Hippocampal formation (tissue), 2 donors: ENCODE measurements at places on chromosomes 6 and 20.
A peak's percentile ranks its signal among the peaks of the same experiment; 100 is the strongest.

- DNase-seq: no peak
These were observed 323.4 kb downstream of the BTBD9 start for GRCh38 chr6:38316099-38316868.

DNA sequence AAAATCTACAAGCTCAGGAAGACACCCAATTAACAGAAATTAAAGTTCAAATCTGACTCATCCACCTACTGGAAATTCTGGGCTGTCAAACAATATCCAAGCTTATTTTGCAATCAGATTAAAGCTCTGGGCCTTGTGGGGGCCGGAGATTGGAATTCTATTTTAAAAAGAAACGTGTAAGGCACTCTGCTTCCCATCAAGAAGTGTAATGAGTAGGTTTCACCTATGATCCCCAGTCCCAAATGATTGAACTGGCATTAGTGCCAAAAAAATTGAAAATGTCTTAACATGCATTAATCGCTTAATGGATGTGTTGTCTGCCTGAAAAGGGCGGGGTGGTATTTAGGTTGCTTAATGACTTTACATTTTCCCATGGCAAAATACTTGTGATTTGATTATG lies 542.4 kb upstream of the BTBD3 start:
- DNase-seq: no peak

GRCh38 chr6:73511796-73512195 lies 9.0 kb downstream of the EEF1A1 start:
- DNase-seq: no peak

- DNase-seq: no peak
These were observed 627 bp upstream of the LY6G6C start for GRCh38 chr6:31722173-31722572.

- no peak for DNase-seq
These were observed 204.0 kb upstream of the MYLIP start for GRCh38 chr6:15924893-15925292.

GRCh38 chr20:41889844-41890224 lies 271.7 kb upstream of the CHD6 start:
- no peak for DNase-seq

DNA sequence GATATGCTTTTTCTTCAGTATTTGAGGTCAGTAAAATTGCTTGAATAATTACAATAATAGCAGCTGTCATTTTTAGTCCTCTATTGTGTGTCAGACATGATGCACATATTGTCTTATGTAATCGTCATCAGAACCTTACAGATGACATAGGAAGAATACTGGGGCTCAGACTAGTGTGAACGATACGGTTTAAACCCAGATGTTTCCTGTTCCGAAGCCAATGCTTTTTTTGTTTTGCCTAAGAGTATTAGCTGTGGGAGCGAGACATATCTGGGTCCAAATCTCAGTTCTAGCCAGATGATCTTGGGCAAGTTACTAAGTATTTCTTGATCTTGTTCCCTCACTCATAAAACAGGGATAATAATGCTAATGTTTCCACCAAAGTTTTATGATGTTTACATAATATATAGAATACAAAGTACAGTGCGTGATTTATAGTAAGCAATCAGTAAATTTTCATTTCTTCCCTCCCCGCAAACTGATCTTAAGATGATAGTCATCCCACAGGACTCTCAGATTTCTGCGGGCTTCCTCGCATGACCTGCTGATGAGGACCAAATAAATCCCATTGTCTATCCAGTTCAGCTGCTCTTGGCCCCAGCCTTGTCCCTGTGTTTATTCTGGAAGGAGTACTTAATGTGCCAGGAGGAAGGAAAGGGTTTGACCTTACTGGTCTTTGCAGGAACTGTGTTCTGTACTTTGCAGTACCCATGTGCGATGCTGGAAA lies 98.2 kb downstream of the CAP2 start:
- DNase-seq: no peak

GRCh38 chr6:71124340-71124739 lies 164.3 kb upstream of the OGFRL1 start:
- no peak for DNase-seq

- DNase-seq: no peak
These were observed 8.5 kb upstream of the TUBB2A start for GRCh38 chr6:3165631-3166534.

DNA sequence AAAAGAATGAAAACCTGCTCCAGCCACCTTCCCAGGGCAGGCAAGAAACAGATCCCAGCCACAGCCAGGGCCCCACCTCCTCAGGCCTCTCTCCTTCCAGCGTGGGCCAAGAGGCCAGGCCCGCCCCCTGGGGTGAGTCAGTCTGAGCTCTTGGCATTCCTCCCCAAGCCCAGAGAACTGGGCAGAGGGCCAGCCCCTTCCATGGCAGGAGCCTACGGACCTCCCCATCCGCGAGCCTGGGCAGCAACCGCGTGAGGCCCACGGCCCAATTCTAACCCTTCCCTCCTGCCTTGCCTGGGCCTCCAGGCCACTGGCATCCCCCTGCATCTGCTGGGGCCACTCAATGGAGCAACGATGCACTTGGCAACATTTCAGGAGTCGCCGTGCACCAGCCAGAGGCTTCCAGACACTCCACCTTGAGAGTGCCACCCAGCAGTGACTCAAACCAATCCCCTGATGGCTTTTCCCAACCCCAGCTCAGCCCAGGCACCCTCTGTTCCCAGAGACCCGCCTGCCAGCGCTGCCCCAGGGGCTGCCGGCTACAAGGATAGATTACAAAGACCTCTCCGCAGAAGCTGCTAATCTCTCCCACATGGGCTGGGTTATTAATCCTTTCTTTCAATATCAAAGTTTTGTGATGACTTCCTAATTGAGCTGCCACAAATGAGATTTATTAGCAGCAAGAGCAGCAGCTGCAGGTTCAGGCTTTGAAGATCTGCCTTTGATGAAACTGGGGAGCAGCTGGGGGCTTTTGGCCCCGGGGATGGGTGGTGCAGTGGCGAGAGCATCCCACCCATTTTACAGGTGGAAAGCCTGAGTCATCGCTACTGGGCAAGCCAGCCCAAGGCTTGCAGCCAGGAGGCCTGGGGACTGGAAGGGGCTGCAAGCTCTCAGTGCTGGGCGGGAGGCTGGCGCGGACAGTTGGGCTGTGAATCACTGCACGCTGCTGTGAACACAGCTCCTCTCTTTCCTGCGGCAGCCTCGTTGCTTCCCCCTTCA lies 85.7 kb downstream of the NFATC2 start:
- DNase-seq: peak; percentile 85

GRCh38 chr20:50138120-50138478 lies 15.4 kb downstream of the PEDS1 start:
- no peak for DNase-seq

DNA sequence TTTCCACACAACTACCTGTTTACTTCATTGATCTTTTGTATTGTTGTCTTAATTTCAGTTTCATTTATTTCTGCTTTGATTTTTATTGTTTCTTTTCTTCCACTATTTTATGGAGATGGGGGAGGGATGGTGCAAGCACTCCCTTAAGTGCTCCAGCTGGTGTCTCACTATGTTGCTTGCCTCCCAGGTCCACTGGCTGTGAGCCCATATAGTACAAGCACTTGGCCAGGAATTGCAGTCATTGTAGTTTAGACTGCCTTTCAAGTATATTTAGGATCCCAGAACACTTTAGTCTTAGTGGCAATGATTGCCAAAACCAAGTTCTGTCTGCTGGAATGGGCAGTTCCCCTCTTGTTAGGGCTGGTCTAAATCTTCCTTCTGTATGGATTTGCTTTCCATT lies 34.9 kb upstream of the MAN1A1 start:
- DNase-seq: no peak

GRCh38 chr20:14860410-14860814 lies 523.0 kb upstream of the FLRT3 start:
- no peak for DNase-seq

DNA sequence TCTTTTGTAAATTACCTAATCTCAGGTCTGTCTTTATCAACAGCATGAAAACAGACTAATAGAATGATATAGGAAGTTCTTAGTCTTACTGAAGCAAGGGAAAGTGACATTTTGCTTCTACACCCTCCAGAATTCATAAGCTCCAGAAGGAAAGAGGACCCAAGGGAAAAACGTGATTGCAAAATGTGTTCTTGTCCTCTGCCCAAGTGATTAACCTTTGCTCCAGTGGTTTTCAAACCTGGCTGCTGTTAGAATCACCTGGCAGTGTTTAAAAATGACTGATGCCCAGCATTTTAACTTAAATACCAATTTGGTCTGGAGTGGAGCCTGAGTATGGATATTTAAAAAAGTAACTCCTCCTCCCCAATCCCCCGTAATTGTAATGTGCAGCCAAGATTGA lies 191.4 kb downstream of the SLC16A10 start:
- DNase-seq: no peak

DNA sequence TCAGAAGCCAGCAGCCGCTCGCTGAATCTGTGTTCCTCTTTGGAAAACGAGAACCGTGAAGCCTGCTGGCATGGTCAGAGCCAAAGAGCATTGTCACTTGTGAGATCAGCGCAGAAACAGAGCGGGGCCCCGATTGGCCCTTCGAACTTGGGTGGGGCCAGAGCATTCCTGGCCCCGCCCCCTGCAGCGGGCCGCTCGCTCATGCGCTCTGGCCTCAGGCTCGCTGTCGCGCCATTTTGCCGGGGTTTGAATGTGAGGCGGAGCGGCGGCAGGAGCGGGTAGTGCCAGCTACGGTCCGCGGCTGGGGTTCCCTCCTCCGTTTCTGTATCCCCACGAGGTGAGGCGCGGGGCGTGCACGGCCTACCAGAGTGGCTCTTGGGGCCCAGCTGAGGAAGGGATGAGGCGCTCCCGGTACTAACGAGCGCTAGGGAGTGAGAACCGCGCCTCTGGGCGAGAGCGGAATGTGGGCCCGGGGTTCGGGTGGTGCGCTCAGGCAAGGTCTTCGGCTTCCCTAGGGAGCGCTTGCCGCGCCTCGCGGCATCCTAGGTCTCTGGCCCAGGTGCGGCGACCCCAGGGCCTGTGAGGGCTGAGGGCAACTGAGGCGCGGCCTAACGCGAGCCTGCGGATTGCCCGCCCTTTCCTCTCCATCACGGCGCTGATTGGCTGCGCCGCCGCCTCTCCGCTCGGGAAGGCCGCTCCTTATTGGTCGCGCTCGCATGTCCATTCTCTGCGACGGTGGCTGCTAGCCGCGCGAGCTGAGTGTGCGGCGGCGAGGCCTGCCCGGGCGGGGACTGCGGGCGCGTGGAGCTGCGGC lies at the start of gene CSE1L:
Gene CSE1L (plus strand): TSS at position 226 of the 814 bp plus-strand sequence. CDS start 12,152 bp downstream, outside the sequence.
- DNase-seq: peak; percentile 95

DNA sequence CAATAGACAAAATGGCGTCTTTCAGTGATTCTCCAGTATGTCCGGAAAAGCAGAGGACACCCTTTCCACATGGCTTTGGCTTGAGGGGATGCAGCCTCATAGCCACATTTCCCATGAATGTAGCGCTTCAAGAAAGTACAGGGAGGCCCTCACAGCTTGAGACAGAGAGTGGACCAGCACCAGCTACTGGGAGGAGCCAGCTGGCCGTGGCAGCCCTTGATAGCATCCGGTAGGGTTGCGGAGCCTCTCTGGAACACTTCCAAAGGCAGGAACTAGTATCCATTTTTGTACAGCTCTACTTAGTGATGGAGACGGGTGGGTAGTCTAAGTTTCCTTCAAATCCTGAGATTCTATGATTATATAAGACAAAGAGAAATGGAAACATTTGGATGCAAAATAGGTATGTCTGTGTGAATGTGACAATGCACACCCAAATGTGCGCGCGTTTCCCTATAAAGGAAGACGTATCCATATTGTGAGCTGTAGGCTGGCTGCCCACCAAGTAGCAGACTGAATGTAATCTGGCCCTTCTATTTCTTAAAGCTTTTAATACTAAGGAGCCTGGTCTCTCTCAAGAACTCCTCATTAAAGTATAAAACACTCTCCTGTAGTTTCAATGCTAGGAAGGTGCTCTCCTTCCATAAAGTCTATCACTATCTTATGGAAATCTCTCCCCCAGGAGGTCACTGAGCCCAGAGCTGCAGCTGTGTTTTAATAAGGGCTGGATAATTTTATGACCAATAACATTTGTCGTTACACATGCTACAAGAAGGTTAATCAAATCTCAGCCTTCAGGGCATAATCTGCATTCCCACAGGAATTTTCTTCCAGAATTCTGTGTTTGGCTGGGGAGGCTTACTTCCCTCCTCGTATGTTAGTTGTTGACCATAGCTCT lies 74.0 kb downstream of the SOBP start:
- no peak for DNase-seq

- DNase-seq: no peak
These were observed 134.3 kb downstream of the ISM1 start for GRCh38 chr20:13355411-13355810.

DNA sequence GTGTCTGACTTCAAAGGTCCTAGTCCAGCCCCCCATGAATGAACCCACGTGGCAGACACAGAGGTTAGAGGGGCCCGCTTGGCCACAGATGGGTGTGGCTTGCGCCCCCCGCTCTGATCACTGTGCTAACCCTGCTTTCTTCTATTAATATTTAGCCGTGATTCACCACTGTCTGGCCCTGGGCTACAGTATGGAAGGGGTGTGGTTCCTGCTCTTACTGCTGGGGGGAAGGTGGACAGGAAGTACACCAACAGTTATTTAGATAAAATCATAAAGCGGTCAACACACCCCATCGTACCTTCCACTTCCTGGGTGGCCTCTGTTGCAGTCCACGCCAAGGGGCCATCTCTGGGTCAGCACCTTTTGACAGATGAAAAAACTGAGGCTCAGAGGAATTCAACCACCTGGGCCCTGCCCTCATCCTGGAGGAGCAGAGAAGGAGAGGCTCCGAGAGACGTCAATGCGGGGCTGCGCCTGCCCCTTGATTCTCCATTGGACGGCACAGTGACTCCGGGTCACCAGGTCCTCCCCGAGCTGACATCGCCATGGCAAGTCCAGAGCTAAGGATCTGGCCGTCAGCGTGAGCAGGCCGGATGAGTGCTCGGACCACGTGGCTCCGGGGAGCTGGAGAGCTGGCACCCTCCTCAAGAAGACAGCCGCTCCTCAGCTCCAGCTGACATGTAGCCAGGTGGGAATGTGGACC lies 206.3 kb downstream of the PREX1 start:
- no peak for DNase-seq

DNA sequence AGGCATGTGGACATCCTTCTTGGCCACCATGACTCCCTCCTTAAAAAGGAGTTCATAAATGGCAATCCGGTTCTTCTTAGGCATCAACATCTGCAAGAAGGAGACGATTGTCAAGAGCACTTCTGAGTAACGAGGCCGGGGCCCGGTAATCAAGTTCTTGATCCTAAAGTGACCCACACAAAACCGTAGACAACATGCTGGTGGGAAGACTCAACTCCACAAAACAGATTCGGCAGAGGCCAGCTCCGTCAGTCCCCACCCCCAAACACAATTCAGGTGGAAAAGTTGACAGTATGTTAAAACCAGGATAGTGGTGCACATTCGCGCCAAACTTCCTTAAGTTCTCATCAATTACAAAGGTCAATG lies 754 bp downstream of the RPS10 start:
- DNase-seq: no peak

- no peak for DNase-seq
These were observed 1.3 kb downstream of the DSTN start for GRCh38 chr20:17571153-17571527.

- DNase-seq: no peak
These were observed 131.6 kb downstream of the OGFRL1 start for GRCh38 chr6:71420095-71420692.

- DNase-seq: no peak
These were observed 127.0 kb downstream of the PHACTR3 start for GRCh38 chr20:59731376-59731775.

GRCh38 chr20:51418137-51418529 lies 124.4 kb downstream of the NFATC2 start:
- no peak for DNase-seq
